NCI-H2171 (cell line): ENCODE measurements at places on chromosomes 3 and 15.

DNA sequence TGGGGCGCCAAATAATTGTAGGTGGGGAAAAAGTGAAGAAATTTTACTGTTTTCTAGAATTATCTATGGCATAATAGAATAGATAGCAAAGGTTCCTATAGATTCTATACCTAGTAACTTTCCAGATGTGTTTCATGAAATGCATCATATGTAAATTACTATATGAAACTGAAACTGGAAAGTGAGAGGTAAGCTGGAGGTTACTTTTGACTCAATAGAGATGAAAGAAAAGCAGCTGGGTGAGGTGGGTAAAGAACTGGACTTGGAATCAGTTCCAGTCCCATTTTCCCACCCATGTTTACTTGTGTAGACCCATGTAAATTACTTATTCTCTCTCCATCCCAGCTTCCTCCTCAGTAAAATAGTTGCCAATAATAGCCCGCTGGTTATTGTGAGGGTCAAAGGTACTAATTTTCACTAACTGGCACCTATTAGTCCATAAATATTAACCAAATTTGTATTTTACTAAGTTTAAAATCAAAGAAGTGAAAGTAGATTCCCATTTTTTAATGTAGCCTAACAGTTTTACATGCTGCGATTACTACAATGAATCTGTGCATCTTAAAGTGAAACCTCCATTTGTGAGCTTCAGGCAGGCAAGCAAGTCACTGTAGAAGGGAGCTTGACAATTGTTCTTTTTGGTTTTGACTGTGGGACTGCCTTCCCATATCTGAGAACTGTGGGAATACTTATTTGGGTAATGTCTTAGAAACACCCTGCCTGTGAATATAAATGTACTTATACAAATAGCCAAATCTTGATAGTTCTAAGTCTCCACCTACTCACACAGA is 312.1 kb downstream of the SLC9A9 start:
- no peak for DNase-seq

- DNase-seq, result no peak
These were observed 70.7 kb downstream of the LMLN start for GRCh38 chr3:198030726-198031125.

DNA sequence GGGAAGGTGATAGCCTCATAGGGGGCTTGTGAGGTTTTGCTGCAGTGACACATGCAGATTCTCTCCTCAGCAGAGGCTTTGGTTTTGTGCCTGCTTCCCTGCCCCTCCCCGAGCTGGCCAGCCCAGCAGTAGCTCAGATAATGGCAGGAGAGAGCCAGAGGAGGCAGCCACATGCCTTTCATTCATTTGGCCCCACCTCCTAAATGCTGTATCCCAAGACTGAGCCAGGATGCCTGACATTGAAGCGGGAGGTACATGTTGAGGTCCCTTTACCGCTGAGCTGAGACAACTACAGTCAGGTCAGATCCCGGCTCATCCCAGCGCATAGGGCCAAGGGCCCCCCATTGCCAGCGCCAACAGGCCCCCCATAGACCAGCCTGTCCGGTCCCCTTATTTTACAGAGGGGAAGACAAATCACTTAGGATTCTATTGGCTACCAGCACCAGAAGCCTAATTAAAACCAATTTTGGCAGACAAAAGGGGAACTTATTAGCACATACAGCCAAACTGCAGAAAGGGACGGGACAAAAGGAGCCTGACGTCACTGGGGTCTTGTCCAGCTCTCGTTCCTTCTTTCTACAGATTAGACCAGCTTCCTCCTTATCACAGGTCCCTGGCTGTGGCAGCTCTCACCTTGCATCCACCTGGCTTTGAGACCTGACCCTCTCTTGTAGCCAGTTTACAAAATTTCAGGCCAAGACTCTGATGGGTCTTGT is 12.1 kb upstream of the POLG start:
- no peak for DNase-seq

DNA sequence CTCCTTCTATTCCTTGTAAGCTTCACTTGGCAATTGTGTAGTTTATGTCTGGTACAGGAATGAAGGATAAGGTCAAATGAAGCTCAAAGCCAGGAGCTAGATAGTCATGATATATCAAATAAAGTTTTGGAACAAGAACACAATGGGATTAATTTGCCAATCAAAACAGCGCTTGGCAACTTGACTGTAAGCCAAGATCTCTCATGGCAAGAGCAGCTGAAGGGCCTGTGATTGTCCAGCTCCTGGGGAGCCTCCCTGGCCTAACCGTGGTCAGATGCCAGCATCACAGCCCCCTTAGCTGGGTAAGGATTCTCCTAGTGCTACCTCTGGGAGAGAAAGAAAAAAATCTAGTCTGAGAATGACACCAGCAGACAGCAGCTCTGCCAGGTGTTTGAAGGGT is 97.2 kb downstream of the LIPC start:
- no peak for DNase-seq

- DNase-seq, result no peak
These were observed 10.6 kb upstream of the NFKBIZ start for GRCh38 chr3:101838691-101839090.

DNA sequence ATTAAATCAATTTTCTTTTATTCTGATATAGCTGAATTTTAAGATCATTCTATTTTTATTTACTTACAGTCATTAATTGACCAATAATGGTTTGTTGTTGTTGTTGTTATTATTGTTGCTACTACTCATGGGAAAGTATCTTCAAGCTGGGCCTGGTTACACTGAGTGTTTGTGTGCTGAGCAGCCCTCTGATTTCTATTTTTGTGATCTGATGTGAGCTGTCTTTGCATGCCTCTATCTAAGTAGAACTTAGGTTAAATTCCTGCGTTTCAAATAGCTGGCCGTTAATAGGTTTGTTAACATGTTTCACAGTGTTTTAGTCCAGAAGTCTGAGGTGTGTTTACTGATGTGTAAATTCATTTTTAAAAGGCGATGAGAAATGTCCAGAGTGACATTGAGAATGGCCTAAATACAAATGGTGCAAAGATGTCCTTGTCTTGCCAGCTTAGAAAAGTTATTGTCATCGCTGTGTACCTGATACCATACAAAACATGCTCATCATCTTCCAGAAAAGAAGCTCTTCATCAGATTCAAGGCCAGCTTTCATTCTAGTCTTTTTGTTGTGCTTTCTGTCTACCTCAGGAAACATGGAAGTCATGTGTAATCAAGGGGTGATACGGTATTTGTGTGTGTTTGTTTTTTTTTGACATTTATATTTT is 15.8 kb downstream of the ARIH2 start:
- DNase-seq, result no peak

- DNase-seq, result no peak
These were observed 51.9 kb downstream of the KY start for GRCh38 chr3:134598763-134599545.

DNA sequence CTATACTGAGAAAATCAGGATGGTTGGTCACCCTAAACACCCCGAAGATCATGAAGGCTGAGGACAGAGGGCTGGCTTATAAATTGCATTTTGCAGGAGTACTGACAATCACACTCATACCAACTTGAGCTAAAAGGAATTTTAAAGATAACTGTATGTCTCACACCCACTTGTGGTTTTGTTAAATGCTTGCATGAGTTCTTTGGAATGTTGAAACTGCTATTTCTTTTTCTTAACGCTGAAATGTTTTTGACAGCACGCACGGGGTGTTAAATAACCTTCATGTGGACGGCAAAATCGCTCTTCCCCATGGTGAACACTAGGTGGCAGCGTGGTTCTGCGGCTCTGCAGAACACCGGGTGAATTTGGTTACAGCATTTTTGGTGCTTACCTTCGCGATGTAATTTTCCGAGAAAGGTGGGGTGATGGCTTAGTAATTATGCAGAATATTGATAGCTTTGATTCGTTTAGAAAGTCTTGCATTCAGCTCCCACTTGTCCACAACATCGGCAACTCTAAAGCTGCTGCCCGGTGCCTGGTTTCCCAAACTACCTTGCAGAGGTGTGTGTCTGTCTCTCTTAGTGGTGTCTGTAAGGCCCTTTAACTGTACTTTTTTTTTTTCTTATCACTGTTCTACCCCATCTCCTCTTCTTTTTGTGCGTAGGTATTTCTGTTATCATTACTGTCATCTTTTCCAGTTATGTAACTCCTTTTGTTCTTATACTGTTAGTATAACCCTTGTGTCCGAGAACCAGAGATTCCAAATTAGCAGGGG is 51.7 kb downstream of the ARNT2 start:
- peak; percentile 53 for DNase-seq

DNA sequence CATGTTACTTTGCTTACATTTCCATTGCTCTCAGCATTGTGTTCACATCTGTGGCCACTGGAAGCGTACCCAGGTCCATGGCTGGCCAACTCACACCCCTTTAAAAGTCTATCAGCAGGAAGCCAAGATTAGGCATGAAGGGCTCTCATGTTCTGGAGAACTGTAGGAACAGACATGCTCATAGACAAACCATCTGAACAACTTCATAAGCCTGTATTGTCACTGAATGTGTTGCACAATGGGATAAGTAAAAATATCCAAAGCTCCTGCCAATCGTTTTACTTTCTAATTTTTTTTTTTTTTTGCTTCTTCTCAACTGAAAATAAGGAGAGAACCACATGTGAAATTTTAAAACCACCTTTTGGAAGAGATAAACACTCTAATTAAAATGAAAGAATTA is 6.4 kb downstream of the RPLP1 start:
- no peak for DNase-seq

DNA sequence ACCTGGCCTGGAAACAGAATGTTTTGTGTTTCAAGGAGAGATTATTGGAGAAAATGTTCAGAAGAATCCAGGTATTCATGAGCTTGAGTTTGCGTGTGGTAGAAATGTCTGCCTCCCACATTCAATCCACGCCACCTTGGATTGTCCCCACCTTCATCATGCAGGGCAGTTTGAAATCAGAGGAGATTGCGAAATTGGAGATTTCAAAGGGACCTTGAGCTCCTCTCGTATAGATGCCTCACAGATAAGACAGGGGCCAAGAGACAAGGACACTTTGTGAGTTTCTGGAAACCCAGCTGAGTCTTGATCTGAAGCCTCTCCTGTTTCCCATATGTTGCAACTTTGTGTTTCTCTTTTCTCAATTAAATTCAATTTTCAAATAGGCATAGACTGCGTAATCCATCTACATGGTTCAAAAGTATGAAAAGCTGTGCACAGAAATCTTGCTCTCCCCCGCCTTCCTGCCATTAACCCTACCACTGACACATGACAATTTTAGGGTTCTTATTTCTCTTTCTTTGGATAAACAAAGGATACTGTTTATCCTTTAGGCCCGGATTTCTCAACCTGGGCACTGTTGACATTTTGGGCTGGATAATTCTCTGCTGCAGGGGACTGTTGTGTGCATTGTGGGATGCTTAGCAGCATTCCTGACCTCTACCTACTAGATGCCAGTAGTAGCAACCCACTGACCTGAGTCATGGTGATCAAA is 53.8 kb downstream of the CMTM8 start:
- DNase-seq, result no peak

GRCh38 chr3:111332488-111333080 is 209.4 kb upstream of the CD96 start:
- no peak for DNase-seq

DNA sequence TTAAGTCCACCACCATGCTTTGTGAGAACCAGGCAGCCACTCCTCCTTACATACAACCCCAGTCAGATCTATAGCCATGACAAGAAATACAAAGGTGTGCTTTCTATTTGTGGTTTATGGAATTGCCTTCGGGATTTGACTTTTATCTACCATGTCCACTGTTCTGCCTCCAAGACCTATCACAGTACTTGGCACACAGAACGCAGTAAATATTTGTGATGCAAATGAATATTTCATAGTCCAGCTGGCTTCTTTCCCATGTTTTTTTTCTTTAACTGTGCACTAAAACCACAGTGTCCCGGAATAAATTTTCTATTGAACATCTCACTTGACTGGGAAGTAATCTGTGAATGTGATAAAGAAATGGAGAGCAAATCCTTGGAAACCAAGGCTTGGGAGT is 314.7 kb downstream of the RORA start:
- DNase-seq, result no peak

- DNase-seq, result no peak
These were observed 85.2 kb upstream of the CHL1 start for GRCh38 chr3:111143-112069.

- no peak for DNase-seq
These were observed 72.3 kb downstream of the TAMM41 start for GRCh38 chr3:11774296-11774877.

DNA sequence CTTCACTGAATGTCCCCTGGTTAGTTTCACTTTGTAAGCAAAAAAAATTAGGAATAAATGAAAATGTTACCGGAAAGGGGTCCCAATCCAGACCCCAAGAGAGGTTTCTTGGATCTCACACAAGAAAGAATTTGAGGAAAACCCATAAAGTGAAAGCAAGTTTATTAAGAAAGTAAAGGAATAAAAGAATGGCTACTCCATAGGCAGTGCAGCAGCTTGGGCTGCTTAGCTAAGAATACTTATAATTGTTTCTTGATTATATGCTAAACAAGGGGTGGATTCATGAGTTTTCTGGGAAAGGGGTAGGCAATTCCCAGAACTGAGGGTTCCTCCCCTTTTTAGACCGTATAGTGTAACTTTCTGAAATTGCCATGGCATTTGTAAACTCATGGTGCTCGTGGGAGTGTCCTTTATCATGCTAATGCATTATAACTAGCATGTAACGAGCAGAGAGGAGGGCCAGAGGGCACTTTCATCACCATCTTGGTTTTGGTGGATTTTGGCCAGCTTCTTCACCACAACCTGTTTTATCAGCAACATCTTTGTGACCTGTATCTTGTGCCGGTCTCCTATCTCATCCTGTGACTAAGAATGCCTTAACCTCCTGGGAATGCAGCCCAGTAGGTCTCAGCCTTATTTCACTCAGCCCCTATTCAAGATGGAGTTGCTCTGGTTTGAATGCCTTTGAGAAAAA is 41.0 kb upstream of the CMSS1 start:
- no peak for DNase-seq

DNA sequence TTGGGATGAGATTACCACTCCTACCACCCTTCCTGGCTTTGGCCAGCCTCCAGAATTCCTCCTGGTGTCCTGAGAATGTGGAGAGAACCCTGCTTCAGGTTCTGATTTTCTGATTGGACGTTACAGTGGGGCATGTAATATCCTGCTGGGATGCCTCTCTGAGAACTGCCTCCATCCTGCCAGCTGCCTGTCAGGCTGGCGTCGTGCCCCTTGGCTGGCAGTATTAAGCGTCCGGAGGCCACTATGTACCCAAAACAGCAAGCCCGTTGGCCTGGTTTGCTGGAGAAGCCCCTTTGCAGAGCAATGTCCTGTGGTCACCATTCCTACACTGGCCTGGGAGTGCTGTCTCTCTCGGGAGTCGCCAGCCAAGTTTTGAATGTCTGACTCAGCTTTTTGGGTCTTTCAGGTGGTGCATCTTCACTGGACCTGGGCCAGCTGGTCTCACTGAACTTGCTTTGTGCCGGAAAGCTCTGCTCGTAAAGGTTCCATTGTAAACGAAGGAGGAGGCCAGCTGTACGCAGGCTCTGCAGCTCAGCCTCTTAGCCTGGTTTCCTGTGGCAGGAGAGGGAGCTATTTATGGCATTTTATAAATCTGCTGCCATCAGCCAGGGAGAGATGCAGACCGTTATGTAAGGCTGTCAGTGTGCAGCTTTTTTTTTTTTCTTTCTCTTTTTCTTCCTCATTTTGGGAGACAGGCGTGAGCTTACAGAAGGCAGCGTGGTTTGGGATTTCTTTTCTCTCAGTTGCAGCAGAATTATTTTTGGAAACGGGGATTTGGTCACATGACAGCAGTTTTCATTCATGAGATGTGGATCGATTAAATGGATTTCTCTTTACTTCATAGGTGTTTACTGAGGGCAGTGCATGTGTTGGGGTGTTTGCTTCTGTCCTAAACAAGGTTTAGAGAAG is 19.0 kb upstream of the TRAK1 start:
- peak; percentile 63 for DNase-seq

GRCh38 chr3:126454025-126454424 is 21.7 kb downstream of the ZXDC start:
- no peak for DNase-seq
